ENCODE measurements at places on chromosomes 3 and 15. TPM values are rescaled to one million over a fixed set of nuclear protein-coding genes. Genes with fewer than 3 reads are reported as not detected.

DNA sequence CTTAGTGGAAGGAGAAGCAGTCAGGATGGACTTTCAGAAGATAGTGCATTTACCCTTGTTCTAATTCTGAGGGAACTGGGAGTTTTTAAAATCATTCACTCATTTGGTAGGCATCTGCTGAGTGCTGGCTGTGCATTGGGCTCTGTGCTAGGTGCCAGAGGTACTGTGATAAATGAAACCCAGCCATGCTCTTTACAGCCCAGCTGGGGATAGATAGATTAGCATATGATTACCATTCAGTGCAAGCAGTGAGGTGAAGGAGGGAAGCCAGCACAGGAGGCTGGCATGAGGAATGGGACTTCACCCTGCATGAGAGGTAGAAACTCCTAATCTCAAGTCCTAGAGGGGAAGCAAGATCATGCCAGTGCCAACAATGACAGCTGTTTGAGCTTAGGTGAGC is 361.9 kb upstream of the TRIM42 start:
- DNase-seq: no peak

- DNase-seq: no peak
These were observed 298.5 kb downstream of the IGSF11 start for GRCh38 chr3:118736107-118736506.

Gene GP5
- 0.39 TPM for total RNA-seq

Gene C3orf85
- total RNA-seq: not detected

DNA sequence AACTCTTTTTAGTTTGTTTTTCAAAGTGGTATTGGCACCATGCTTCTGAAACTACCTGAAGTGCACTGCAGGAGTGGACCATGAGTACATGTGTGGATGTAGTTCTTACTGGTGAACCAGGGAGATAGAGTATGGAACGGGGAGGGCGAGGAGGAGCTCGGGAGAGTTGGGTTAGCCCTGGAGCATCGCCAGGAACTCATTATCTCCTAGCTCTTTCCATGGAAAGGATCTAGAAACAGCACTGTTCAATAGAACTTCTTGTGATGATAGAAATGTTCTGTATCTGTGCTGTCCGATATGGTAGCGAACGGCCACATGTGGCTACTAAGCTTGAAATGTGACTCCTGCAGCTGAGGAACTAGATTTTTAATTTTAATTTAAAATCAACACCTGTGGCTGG is 47.3 kb downstream of the VGLL4 start:
- DNase-seq: no peak

DNA sequence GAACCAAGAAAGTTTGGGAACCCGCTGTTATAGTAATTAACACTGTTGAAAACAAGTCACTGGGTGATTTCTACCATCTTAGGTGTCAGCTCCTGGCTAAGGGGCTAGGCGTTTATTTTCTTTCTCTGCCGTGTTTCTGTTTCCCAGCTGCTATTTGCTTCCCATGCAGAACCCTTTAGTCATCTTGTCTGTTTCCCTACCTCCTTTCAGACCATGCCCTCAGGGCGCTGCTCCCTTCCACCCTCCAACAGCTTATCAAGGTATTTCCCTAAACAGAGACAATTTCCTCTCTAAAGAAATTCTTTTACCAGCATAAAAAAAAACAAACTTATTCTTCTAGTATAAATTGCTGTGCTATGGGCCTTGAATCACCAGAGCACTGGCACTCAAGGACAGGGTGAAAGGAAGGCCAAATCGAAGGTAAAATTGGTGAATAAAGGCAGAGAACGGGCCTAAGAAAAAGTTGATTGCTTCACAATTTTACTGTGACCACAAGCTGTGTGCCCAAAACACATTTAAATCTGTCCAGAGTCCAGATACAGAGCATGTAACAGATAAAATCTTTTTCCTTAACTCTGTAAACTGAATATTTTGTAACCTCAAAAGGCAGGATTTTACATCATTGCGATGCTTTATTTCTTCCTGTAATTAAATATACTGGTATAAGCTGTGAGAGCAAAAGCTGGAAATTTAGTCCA is 319.2 kb downstream of the ZNF621 start:
- DNase-seq: no peak

DNA sequence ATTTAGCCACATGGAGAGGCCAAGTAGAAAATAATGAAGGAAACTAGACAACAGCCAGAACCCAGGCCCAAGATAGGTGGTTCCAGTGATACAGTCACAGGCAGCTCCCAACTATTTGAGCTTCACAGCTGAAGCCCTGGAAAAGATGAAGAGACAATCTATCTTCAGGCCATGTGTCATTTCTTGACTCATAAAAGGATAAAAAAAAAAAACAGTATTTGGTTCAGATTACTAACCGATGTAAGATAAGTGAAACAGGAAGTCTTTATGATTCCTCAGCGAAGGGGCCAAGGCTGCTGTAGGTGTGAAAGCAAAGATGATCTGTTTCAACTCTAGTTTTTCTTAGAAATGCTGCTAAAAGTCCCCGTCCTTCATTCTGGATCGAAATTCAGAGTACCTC is 394.6 kb downstream of the ZNF385D start:
- no peak for DNase-seq

Gene LEO1
- total RNA-seq: 40.0 TPM

DNA sequence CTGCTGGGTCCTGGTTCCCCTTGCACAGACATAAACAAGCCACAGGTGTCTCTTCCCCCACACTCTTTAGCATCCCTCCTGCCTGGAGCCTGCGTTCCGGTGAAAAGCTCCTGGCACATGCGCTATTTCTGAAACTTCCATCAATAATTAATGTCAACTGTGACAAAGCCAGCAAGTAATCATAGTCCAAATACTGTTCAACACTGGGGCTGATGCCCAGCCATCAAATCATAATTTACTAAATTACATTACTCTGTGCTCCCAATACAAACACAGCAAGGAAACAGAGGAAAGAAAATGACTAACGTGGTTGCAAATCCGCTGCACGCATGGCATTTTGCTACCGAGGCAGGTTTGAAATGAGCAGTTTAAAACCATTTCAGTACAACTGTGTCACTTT is 294.7 kb downstream of the ERC2 start:
- no peak for DNase-seq

Gene SLC22A14
- total RNA-seq: not detected

GRCh38 chr15:78358102-78358870 is 18.1 kb downstream of the CRABP1 start:
- no peak for DNase-seq

Gene CA12
- total RNA-seq: 0.32 TPM

GRCh38 chr3:28042707-28043106 is 198.7 kb upstream of the CMC1 start:
- no peak for DNase-seq

DNA sequence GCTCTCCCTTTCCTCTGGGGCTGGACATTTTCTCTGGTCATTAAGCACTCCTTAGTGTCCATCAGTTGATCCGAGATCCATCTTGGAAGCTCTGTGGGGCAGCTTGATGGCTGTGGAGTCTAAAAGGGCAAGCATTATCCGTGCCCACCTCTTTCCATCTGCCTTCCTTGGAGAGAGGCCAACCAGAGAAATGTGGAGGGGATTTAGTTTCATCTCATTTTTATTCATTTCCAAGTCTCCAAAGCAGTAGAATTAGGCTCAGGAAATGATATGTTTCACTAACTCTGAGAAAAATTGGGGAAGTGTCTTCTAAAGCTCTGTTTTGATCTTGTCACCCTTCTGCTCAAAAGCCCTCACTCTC is 95.9 kb upstream of the KLHL25 start:
- DNase-seq: no peak

GRCh38 chr3:37700466-37701248 is 161.0 kb upstream of the CTDSPL start:
- DNase-seq: no peak

GRCh38 chr3:53225181-53225580 is 30.6 kb downstream of the TKT start:
- DNase-seq: no peak

Gene FBXL2
- 0.07 TPM for total RNA-seq

- no peak for DNase-seq
These were observed 195.7 kb downstream of the ZIC4 start for GRCh38 chr3:147210676-147211075.

Gene ZMYND10
- total RNA-seq: 1.3 TPM

- DNase-seq: no peak
These were observed 238.0 kb downstream of the PLCL2 start for GRCh38 chr3:17122758-17123157.

Gene MORC1
- not detected for total RNA-seq

Gene ADPRH
- total RNA-seq: 2.5 TPM

Gene FBN1
- 0.56 TPM for total RNA-seq
